ENCODE measurements at places on chromosomes 5 and 9.

- DNase-seq = no peak
Measured at GRCh38 chr5:174384509-174384947, 339.0 kb downstream of the NSG2 start.

DNA sequence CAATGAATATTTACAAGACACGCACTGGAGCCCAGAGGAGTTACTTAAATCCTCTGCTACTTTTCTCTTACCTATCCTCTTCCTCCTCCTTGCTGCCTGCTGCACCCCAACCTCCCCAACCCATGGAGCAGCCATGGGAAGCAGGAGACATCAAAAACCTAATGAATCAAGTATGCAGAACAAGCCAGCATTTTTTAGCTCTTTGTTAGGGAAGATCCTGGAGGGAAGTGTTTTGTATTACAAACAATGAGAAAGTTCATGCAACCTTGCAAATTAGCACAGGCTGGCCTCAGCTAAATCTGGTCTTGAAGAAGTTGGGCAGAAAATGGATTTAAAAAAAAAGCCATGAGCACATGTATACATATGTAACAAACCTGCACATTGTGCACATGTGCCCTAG, 498.8 kb downstream of the KIF4B start:
- no peak for DNase-seq

GRCh38 chr5:173144200-173145176, at the start of gene BNIP1:
Gene BNIP1, plus strand, starts transcription at chr5:173144531. Its CDS starts 15 bp downstream, at chr5:173144546.
- peak; percentile 74 for DNase-seq

- DNase-seq = no peak
Measured at GRCh38 chr5:151094030-151094851, 13.4 kb upstream of the TNIP1 start.

DNA sequence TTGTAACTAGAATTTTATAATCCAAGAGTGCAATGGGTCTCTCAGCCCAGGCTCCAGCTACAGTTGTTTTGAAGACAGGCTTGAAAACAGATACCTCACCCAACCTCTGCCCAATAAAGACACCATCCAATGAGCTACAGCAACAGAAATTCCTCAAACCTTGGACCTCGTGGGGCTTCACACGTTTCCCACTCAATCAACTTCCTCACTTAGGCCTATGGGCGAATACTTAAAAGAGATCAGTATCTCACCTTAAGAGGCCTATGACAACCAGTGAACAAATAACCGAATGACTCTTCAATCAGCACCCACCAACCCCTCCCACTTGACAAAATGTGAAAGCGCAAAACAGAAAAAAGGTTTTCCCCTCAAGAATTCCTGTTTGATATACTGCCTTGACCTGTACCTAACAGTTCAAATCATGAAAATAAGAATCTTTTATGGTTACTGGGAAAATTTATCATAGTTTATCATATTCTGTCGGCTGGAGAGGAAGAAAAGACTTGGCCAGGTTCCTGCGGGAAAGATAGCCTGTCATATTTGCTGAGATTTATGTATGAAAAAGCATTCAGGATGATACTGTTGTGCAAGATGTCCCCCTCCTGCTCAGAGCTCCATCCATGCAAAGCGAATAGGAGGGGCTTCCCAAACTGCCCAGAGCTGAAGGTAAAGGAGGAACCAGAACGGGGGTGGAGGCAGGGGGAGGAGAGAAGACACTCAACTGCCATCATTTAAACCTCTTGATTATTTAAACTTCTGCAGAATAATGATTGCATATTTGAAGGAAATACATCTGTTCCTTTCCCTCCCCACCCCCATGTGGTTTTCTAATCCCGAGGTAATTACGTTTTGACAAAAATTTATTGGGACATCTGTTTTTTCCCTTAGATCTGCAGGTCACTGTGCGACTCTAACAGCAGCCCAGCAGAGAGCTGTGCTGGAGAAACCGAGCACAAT, 256.3 kb downstream of the NFIB start:
- DNase-seq = no peak

GRCh38 chr5:16918156-16918555, 17.9 kb downstream of the MYO10 start:
- no peak for DNase-seq

DNA sequence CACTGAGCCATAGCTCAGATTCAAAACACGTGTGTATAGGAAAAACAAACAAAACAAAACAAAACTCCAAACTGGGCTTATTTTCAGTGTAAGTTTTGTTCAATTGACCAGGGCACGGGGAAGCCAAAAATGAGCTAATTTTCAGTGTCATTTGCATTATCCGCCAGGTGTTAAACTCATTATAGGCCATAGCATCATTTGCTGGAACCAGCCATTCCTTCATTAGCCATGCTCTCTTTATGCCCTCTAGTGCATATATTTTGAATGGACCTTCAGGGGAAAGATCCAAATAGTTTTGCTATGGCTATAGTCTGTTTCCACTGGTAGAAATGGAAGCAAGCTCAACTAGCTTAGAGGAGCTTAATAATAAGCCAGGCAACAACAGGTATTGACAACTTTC, 1205.2 kb upstream of the DMAC1 start:
- DNase-seq = no peak

- DNase-seq = no peak
Measured at GRCh38 chr5:115461506-115462290, 82.9 kb downstream of the FEM1C start.

DNA sequence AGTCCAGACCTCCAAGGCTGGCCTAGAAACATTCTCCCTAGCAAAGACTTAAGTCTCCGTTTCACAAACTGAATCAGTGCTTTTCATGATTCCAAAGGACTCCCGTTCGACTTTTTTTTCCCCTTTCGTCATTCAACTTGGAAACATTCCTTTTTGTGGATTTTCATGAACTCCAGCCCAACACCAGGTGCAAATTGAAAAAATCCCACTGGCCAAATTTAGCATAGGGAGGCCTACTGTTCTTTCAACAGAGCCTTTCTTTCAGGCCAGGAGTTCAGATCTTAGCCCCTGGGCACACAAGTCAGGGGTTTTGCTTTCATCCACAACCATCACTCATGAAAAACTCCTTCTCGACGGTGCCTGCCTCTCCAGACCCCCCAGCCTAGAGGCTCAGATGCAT, 285.3 kb downstream of the PIK3R1 start:
- no peak for DNase-seq

DNA sequence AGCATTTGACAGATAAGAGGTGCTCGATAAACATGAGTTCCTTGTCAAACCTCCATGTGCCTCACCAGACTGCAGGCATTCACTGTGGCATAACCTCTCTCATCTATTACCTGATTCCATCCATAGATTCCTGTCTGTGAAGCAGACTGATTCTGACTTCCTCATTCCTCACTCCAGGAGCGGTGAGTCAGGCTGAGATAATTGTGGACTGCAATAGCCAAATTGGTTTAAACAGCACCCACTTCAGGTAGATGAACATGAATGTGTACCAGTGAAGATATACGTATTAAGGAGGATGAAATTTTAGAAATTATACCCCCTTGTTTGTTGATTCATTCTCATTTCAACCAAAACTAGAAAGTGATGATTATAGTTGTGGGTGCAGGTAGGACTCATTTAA, 391.2 kb downstream of the HINT1 start:
- no peak for DNase-seq

DNA sequence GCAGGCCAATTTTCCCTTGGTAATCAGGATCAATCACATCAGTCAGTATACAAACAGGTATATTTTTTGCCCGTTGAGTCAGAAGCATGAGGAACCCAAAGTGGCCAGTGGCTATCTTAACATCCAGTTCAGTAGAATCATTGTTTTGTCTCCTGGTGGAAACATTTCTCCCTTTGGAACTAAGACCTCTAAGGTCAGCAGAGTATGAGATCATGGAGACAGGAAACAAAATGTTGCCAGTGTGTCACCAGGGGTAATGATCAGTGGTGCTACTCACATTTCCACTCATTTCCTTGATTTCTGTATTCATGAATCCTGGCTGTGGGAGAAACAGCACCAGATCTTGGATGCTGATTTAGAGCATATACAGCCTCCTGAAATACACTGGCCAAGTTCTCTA, 553.0 kb downstream of the CSNK1G3 start:
- DNase-seq = no peak

- DNase-seq = no peak
Measured at GRCh38 chr5:146716636-146717035, 161.9 kb downstream of the PPP2R2B start.

DNA sequence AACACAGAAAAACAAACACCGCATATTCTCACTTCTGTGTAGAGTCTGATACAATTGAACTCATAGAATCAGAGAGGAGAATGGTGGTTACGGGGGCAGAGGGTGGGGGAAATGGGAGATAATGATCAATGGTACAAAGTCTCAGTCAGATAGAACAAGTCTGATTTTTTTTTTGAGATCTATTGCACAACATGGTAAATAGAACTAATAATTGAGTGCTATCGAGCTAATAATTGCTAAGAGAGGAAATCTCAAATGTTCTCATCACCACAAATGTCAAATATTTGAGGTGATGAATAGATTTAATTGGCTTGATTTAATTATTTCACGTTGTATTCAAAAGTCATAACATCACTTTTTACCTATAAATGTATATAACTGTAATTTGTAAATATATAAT, 121.0 kb upstream of the SPIN1 start:
- no peak for DNase-seq

DNA sequence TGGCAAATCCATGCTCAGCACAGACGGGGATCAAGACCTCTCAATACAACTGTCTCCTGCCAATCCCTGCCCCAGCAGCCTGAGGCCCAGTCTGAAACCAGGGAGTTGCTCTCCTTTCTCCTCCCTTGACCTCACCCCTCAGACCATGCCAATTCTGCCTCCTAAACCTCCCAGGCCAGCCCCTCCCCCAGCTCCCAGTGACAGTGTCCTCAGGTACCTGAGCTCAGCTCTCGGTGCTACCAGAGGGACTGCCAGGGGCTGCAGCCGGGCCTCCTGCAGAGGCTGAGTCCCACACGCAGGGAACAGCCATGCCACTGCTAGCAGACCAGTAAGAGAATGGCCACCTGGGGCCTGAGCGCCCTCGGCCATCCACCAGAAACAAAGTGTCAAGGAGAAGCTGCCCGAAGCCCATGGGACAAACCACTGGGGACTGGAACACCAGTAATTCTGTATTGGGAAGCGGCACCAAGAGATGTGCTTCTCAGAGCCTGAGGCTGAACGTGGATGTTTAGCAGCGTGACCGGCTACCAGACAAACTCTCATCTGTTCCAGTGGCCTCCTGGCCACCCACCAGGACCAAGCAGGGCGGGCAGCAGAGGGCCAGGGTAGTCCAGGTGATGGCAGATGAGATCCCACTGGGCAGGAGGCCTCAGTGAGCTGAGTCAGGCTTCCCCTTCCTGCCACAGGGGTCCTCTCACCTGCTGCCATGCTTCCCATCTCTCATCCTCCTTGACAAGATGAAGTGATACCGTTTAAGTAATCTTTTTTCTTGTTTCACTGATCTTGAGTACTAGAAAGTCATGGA, 557 bp upstream of the IL3 start:
- no peak for DNase-seq

DNA sequence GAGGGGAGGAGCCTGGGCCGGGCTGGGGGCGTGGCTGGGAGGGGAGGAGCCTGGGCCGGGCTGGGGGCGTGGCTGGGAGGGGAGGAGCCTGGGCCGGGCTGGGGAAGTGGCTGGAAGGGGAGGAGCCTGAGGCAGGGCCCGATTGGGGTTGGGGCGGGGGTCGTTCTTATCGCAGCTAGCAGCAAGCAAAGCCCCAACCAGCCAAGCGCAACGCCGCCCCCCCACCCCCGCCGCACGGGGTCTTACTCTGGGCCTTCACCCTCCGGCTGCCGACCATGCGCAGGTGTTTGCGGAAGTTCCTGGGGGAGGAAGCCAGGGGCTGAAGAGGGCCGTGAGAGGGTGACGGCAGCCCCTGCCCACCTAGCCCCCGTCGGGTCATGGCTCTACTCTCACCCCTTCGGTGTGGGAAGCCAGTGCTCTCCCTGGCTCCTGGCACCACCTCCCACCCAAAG, 5.0 kb downstream of the NSMF start:
- DNase-seq = no peak

- DNase-seq = no peak
Measured at GRCh38 chr5:133876266-133876665, 92.2 kb downstream of the C5orf15 start.

DNA sequence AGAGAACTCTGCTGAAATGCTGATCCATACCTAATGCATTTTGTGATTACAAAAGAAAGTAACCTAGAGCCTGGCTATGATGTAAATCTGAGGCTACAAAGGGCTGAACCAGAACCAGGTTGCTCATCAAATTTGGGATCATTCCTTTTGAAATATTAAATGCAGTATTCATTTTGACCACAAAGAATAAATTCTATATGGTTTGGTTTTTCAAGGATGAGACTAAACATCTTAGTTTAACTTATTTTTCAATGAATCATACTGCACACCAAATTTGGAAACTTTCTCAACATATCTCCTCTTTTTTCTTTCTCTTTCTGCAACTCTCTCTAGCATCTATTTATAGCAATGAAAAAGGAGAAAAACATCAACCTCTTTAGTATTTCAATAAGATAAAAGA, 46.5 kb downstream of the CEMIP2 start:
- DNase-seq = no peak

DNA sequence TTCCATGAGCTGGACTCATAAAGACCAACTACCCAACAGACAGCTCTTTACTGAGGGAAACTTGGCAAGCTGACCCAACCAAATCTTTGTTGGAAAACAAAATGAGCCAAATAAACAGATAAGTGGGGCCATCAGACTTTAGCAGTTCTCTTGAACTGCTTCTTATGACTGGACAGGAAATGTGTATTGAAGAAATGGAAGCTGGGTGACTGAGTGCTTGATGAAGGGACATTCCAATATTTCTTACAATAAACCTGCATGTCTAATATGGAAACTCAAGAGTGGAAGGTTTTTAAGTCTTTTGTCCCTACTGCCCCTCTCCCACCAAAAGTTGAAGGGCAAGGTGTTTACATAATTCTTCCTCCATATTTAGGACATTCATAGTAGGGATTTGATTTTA, 218.8 kb upstream of the NR4A3 start:
- DNase-seq = no peak

GRCh38 chr5:37839407-37840052, at the start of gene GDNF:
Gene GDNF, minus strand, starts transcription at chr5:37840041. Its CDS starts 5,245 bp downstream, at chr5:37834796.
- DNase-seq = no peak

- DNase-seq = no peak
Measured at GRCh38 chr9:81314490-81314889, 374.9 kb downstream of the TLE1 start.

GRCh38 chr9:133862585-133863256, 124.6 kb upstream of the SARDH start:
- no peak for DNase-seq

- no peak for DNase-seq
Measured at GRCh38 chr9:88183798-88184495, 45.7 kb upstream of the SPATA31C2 start.

DNA sequence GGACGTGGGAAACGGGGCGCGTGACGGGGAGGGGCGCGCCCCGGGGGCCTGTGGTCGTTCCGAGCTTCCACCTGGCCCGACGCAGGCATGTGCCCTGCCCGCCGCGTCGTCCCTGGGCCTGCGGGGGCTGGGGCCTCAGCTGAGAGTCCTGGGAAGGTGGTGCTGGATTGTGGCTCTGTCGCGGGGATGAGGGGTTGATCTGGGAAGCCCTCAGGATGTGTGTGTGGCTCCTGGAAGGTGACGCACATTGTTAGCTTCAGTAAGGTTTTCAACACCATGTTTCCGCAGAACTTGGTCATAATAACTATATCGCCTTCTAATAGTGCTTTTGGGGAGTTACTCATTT, 589.1 kb downstream of the MTRR start:
- no peak for DNase-seq
